ENCODE measurements at places on chromosomes 6 and 20.

- DNase-seq = peak; percentile 31
Measured at GRCh38 chr6:27810768-27811450, 101.3 kb downstream of the OR2B2 start.

GRCh38 chr6:143680141-143680540 lies 2.4 kb downstream of the PHACTR2 start:
- DNase-seq = no peak

DNA sequence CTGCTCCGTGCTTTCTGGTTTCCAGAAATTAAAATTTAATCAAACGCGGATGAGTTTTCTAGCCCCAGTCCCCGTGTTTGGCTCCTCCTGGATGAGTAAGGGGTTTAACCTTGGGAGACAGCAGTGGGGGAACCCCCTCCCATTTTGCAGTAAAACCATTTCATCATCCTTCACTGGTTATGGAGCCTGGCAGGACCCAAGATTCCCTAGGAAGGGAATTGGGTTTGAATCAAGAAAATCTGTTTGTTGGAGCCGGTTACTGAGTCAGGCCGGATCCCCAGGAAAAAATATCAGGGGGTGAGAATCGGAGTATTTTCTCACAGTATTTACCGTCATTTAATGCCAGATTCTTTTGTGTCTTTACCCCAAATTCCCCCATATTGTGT lies 754 bp downstream of the YWHAB start:
- DNase-seq = no peak

- DNase-seq = no peak
Measured at GRCh38 chr6:158571826-158572652, 12.1 kb downstream of the TMEM181 start.

DNA sequence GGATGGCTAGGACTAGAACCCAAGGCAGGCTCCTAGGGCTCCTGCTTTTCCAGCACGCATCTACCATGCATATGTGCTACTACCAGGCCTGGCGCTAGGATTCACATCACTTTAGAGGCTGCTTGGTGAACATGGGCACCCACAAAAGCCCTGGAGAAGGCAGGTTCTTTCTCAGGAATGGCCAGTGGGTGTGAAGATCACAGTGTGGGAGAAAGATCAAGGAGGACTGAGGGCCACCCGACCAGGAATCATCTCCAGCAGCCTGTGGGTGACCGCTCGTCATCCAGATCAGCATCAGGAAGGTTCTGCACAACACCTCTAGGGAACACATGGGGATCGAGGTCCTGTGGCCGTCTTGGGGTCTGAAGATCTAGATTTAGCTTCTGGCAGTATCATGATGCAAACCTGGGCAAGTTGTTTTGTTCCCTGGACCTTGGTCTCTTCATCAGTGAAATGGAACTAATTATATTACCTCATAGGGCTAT lies 27.3 kb downstream of the SRSF3 start:
- DNase-seq = no peak

- DNase-seq = no peak
Measured at GRCh38 chr20:19121463-19121862, 91.0 kb upstream of the SLC24A3 start.

DNA sequence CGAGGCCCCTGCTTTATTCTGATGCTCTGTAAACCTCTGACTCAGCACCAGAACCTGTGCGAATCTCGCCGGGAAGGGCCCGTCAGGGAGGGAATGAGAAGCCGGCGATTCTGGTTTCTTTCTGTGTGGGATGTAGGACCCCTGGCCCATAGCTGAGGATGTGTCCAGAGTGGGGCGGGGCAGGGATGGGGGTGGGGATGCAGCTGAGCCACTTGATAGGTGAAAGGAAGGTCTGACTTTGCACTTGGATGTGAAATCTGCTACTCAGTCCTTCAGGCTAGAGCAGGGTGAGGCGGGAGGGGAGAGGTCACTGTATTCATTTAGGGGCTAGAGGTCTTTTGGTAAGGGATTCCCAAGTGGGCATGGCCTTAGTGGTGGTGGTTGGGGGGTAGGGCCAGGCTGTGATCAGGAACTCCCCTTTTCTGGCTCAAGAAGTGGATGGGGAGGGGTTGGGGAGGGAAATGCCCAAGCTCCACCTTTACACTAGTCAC lies 2.3 kb downstream of the TOX2 start:
- DNase-seq = no peak

- no peak for DNase-seq
Measured at GRCh38 chr20:61998343-61999121, 67.1 kb downstream of the TAF4 start.

DNA sequence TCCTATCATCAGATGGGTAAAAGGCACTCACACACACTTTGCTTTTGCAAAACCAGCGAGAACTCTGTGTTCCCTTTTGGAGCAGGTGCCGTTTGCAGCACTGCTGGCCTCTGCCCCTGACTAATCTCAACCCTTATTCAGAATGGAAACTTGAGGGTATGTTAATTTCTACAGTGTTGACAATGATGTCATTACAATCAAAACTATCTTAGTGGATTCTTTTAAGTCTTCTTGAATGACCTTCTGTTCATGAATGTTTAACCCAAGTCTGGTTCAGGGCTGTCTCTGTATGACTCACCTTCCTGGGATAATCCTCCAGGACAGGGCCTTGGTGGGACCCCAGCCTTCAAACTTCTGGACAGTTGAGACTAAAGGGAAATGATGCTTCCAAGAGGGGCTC lies 197.9 kb downstream of the CDH4 start:
- no peak for DNase-seq

GRCh38 chr6:73866305-73866704 lies 170.3 kb downstream of the CD109 start:
- no peak for DNase-seq

GRCh38 chr6:28943557-28944411 lies 20.0 kb upstream of the TRIM27 start:
- DNase-seq = peak; percentile 68

GRCh38 chr6:116404696-116405095 lies 33.9 kb downstream of the DSE start:
- DNase-seq = no peak

DNA sequence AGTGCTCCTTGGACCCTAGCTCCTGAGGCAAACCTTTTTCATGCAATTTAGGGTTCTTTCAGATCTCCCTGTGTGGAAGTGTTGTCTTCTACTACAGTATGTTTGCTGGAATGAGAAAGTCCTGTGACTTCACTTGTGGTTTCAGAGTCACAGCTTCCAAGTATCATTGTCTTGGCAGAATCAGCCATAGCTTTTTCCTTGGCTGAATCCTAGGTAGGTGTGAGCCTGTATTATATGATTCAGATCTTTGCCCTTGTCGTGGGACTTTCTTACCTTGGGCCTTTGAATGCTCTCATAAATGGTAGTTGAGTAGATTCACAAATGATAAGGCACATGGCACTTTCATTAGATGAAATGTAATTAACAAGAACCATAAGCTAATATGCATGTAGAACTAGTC lies 16.5 kb downstream of the CARMIL1 start:
- no peak for DNase-seq

- DNase-seq = no peak
Measured at GRCh38 chr20:44758247-44759101, 12.8 kb downstream of the KCNK15 start.

- DNase-seq = no peak
Measured at GRCh38 chr20:47211036-47211435, 145.5 kb downstream of the ZMYND8 start.

DNA sequence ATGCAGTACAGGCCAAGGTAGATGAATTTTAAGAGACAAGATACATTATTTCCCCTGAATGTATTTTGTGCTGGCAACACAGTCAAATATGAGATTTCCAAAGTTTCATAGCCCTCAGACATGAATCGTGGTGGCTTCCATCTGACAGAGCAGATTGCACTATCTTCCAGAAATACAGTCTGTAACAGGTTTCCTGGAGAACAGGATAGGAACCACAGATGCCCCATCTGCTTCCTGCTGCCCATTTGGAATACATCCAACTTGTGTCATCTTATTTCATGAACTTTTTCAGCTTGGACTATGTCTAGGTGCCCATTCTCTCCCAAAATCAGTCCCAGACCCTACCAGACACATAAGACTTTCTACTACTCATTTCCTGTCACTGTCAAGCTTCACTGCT lies 426.0 kb downstream of the KIF16B start:
- no peak for DNase-seq

DNA sequence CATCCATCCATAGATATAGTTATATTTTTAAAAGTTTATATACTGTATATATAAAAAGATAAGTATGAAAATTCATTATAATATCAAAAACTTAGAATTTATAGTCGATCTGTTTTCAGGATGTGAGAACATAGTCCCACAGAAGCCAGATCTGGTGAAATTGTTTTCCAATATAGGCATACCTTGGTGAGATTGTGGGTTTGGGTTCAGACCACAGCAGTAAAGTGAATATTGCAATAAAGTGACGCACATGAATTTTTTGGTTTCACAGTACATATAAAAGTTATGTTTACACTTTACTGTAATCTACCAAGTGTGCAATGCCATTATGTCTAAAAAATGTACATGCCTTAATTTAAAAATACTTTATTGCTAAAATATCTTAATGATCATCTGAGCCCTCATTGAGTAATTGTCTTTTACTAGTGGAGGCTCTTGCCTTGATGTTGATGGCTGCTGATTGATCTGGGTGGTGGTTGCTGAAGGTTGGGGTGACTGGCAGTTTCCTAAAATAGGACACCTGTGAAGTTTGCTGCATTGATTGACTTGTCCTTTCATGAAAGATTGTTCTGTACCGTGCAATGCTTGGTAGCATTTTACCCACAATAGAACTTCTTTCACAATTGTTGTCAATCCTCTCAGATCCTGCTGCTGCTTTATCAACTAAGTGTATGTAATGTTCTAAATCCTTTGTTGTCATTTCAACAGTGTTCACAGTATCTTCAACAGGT lies 29.8 kb downstream of the AIG1 start:
- DNase-seq = no peak

GRCh38 chr6:142339113-142339512 lies 37.3 kb downstream of the ADGRG6 start:
- DNase-seq = no peak

GRCh38 chr20:6339176-6339575 lies 216.3 kb upstream of the FERMT1 start:
- no peak for DNase-seq

DNA sequence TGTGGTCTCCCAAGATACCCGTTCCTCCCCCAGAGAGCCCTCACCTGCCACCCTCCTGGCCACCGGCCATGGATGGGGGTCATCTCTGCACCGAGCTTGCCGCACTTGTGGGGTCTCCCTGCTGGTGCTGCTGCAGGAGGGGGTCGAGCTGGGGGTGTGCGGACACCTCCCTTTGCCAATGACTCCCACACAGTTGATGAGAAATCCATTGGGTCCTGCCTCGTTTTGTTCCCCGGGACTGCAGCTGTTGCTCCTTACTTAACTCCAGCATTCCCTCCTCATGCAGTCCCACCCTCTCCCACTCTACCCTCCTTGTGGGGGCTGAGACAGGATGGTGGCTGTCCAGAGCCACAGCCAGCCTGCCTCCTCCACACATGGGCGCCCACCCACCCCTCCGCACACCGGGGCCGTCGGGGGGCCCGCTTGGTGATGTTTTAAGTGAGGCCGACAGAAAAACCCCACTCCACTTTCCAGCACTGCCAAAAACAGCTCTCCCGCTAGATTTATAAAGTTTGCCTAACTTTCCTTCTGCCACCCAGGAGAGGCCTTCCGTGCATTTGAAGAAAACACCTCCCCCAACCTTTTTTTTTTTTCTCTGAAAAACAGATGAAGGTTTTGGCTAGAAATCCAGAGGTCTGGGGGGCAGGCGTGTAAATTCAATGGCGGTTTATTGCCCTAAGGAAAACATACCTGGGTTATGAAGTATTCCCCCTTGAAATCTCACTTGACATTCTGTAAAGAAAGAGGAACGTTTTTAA lies 53.5 kb upstream of the APCDD1L start:
- no peak for DNase-seq

- no peak for DNase-seq
Measured at GRCh38 chr6:160174681-160175080, 53.1 kb downstream of the SLC22A1 start.

GRCh38 chr20:9573335-9574151 lies 59.2 kb downstream of the LAMP5 start:
- DNase-seq = no peak

GRCh38 chr20:7893014-7893730 lies 47.1 kb downstream of the HAO1 start:
- no peak for DNase-seq

DNA sequence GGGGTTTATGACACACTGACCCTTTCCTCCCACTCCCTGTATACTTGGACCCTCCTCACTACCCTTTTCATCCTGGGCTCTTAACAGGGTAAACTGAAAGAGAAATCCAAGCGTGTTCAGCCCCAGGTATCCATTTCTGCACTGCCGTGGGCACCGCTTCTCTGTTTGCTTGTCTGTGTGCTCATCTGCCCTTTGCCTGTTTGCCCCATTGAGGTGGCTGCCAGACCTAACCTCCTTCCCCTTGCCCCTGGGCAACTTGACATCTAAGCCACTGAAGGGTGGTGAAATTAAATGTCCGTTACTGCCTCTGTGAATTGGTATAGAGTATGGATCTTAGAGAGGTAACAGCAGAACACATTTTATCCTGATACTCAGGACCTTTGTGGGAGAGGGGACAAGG lies 38.7 kb downstream of the ACSS2 start:
- no peak for DNase-seq

- DNase-seq = no peak
Measured at GRCh38 chr6:88641178-88641903, 322.1 kb downstream of the RNGTT start.

DNA sequence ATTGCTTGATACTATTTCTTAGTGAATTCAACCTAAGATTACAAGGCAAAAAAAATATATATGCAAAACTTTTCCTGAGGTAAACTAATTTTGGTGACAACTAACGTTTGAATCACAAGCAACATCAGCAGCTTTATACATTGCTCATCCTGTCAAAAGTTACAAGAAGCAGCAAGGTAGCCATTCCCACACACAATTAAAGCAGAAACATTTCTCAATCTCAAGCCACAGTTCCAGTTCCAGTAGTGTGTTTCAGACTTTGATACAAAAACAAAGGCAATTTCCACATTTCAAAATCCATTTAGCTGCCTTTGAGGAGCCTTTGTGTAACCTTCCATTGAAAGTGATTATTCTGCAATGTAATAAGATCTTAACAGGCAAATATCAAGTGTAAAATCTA lies 191.0 kb downstream of the WDR27 start:
- DNase-seq = no peak

- DNase-seq = no peak
Measured at GRCh38 chr6:12092762-12093161, 80.7 kb downstream of the HIVEP1 start.

- no peak for DNase-seq
Measured at GRCh38 chr6:163390770-163391169, 23.7 kb upstream of the QKI start.

DNA sequence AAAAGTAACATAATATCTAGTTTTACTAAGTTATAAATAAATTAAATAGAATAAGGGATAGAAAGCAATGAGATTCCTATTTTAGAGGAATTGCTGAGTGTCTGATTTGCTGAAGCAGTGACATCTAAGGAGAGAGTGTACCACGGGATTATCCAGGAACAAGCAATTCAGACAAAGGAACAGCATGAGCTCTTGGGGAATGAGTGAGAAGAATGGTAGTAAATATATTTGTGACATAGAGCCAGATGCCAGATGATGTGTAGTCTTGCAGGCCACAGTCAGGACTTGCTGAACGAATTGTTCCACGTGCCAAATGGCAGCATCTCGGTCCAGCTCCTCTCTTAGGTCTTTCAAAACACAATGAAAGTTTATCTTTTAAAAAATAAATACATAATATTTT lies 339.2 kb downstream of the TENT5A start:
- DNase-seq = no peak
